ENCODE measurements at places on chromosomes 5 and 9.

GRCh38 chr9:75891277-75891741 is 836 bp downstream of the PCSK5 start:
- peak overlapping the region; percentile 94 for H3K4me3 ChIP-seq
- H3K27me3 ChIP-seq, result peaks cover 46% of the 10 kb centered on the region
- H3K36me3 ChIP-seq, result no peaks in the 10 kb centered on the region
- H3K4me1 ChIP-seq, result peaks cover 27% of the 10 kb centered on the region
- peak; percentile 82 for DNase-seq
- H3K27ac ChIP-seq, result peak overlapping the region; percentile 53

DNA sequence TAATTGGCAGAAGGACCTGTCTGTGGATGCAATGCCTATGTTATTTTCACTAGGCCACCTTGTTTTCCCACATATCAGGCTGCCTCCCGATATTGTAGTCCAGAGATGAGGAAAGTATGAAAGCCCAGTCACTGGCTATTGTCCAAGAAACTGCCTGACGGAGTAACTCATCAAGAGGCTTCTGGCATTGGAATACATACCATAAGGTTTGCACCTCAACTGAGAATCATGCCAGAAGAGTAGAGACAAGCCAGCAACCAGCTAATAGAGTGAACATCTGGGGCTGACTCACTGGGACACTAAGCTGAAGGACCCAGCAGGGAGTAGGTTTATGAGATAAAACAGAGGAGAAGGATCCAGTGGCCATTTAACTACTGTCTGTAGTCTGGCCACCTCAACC is 137.2 kb upstream of the FST start:
- no peaks in the 10 kb centered on the region for H3K27me3 ChIP-seq
- no peaks in the 10 kb centered on the region for H3K4me1 ChIP-seq
- no peak overlapping the region for H3K4me3 ChIP-seq
- H3K36me3 ChIP-seq, result no peaks in the 10 kb centered on the region
- no peak overlapping the region for H3K27ac ChIP-seq
- no peak for DNase-seq

GRCh38 chr5:141717043-141717442 is 35.0 kb upstream of the ARAP3 start:
- H3K4me3 ChIP-seq, result no peak overlapping the region
- H3K4me1 ChIP-seq, result no peaks in the 10 kb centered on the region
- peaks cover 11% of the 10 kb centered on the region for H3K27me3 ChIP-seq
- no peaks in the 10 kb centered on the region for H3K36me3 ChIP-seq

DNA sequence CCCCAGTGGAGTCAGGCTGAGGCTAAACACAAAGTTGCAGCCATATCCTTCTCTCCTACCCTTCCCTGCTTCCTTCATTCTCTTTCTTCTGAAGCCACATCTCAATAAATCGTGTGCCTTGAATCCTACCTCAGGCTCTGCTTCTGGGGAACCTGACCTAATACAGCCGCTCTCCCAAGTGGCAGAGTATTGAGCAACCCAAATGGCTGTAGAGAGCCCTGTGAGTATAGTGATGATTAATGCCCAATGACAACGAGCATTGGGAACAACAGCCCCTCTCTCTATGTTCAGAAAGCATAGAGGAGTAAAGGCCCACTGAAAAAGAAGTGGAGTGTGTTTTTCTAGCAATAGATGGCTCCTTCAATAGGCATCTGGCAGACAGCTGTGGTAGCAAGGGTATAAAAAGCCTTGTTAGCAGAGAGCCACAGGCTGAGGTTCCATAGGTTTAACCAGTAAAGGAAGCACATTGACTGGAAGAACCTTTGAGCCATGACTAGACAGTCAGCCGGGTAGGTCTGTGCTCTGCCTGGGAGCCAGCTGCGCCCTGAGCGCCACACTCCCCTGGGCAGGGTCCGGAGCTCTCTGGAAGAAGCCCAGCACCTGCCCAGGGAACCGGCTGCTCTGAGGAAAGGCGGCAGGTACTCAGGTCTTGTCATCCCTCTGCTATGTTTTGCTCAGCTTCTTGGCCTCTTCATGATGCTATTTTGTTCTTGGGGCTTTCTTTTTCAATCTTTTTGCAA is 22.6 kb upstream of the HSPA9 start:
- H3K4me3 ChIP-seq, result no peak overlapping the region
- peaks cover 2% of the 10 kb centered on the region for H3K4me1 ChIP-seq
- no peak overlapping the region for H3K27ac ChIP-seq
- H3K27me3 ChIP-seq, result peaks cover 67% of the 10 kb centered on the region
- DNase-seq, result no peak
- no peaks in the 10 kb centered on the region for H3K36me3 ChIP-seq

DNA sequence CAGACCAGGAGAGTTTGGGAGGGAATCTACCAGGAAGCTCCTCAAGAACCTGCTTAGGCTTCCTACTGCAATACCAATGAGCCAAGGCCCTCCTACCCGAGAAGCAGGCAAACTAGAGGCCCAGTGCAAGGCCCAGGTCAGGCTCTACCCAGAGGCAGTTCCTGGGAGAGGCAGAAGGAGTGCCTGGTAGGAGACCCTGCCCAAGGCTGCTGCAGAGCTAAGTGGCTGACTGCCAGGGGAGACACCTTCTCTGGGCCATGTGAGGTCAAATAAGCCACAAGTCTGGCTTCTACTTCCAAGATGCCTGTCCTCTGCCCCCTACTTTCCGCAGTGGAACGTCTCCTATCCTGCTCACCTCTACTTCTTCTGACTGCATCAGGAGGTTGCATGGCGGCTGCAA is 17.8 kb downstream of the ACSL6 start:
- H3K4me3 ChIP-seq, result no peak overlapping the region
- no peak overlapping the region for H3K27ac ChIP-seq
- DNase-seq, result no peak
- H3K4me1 ChIP-seq, result peaks cover 18% of the 10 kb centered on the region

GRCh38 chr9:90964101-90965020 is 162.7 kb downstream of the SYK start:
- peak overlapping the region; percentile 18 for H3K4me3 ChIP-seq
- no peaks in the 10 kb centered on the region for H3K36me3 ChIP-seq
- H3K27me3 ChIP-seq, result peaks cover 2% of the 10 kb centered on the region
- DNase-seq, result no peak
- H3K4me1 ChIP-seq, result peaks cover 25% of the 10 kb centered on the region

All from activated CD4-positive, alpha-beta T cell treated with anti-CD3 and anti-CD28 coated beads, Interleukin-2, amount 10 ng/mL, durations not matched to agents 24 days and 14 days (primary cell).